ENCODE measurements at places on chromosomes 3 and 15. TPM values are rescaled to one million over a fixed set of nuclear protein-coding genes. Genes with fewer than 3 reads are reported as not detected.

- no peak for DNase-seq
Observed at GRCh38 chr3:63609834-63610233, 42.6 kb upstream of the SNTN start.

GOLGA8K gene
- 2.6 TPM for total RNA-seq

CLRN1 gene
- not detected for total RNA-seq

DNA sequence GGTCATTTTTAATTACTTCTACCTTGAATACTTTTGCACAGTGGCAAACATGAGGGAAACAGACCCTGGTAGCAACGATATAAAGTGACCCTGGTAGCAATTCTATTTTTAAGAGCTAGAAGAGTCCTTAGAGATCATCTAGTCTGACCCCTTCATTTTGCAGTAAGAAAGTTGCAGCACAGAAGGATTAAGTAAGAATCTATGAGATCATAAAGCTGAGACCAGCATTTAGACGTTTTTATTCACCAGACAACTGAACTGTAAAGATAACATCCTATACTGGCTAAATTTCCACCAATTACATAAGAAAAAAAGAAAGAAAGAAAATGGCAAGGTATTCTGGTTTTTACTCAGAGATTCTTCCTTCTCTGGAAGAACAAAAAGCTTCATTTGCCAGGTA, 49.9 kb downstream of the LRRFIP2 start:
- DNase-seq = no peak

PDCD6IP gene
- total RNA-seq = 289 TPM

DNA sequence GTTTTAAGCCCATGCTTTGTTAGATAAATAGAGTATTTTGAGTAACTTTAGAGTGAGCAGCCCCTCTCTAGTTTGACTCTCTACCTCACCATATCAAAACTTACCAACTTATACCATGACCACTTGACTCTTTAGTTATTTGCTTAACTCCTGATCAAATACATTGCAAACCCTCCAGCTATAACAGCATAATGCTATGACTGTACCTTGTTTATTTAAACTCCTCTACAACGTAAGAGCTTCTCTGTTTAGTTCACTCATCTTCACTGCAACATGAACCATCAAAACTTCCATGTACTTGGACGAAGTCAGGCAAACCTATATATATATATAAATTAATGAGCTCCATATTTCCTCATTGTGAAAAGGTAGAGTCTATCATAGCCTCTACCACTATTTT, 218.2 kb downstream of the DPH6 start:
- DNase-seq = no peak
